Foreskin keratinocyte (primary cell): ENCODE measurements at places on chromosomes 2 and 18. TPM values are rescaled to one million over a fixed set of nuclear protein-coding genes. Genes with fewer than 3 reads are reported as not detected.

Gene KDM3A
- 5.3 and 6.0 TPM in 2 replicates for polyA plus RNA-seq

Gene NGEF
- polyA plus RNA-seq = 0.01 TPM in 1 of 2 replicates, not detected in the other

Gene CD8B
- not detected in 2 replicates for polyA plus RNA-seq

Gene TCF23
- 0.01 and 0.02 TPM in 2 replicates for polyA plus RNA-seq
